ENCODE measurements at places on chromosomes 1 and 21.

- no peak for DNase-seq
These were observed 136.0 kb upstream of the KLHDC7A start for GRCh38 chr1:18344755-18345154.

GRCh38 chr21:45836268-45836655, 145.3 kb upstream of the COL6A1 start:
- no peak for DNase-seq

GRCh38 chr1:51019811-51020210, 49.8 kb downstream of the CDKN2C start:
- DNase-seq: no peak

- no peak for DNase-seq
These were observed 54.4 kb upstream of the TINAGL1 start for GRCh38 chr1:31521761-31522555.

DNA sequence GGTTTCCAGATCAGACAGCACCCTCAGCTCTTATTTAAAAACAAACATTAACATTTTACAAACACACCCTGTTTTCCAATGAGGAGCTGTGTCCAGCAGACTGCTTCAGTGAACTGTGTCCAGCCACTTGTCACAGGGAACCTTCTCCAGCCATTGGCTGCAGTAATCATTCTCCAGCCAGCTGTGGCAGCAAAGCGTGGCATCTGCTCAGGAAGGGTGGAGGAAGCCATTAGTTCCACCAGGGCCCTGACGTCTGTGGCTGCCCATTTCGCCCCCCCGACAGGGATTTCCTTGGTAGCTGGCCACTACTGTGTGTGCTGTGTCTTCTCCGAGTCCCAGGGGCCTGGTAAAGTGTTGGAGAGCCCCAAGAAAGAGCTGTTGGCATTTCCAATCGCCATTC, 62.9 kb upstream of the SELENON start:
- DNase-seq: no peak

- no peak for DNase-seq
These were observed 6.7 kb upstream of the TNFRSF8 start for GRCh38 chr1:12056331-12056841.

GRCh38 chr21:33550772-33551660, 8.2 kb downstream of the SON start:
- DNase-seq: no peak

DNA sequence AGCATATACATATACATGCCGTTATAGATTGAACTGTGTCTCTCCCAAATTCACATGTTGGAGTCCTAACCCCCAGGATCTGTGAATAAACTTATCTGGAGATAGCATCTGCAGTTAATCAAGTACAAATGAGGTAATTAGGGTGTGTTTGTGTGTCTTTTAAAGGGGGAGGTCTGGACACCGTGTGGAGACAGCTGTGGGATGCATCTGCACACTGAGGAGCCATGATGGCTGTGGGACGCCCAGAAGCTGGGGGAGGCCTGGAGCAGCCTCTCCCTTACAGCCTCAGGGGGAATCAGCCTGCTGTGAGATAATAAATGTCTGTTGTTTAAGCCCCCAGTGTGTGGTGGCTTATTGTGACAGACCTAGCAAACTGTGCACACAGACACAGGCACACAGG, 51.8 kb upstream of the COL18A1 start:
- no peak for DNase-seq

DNA sequence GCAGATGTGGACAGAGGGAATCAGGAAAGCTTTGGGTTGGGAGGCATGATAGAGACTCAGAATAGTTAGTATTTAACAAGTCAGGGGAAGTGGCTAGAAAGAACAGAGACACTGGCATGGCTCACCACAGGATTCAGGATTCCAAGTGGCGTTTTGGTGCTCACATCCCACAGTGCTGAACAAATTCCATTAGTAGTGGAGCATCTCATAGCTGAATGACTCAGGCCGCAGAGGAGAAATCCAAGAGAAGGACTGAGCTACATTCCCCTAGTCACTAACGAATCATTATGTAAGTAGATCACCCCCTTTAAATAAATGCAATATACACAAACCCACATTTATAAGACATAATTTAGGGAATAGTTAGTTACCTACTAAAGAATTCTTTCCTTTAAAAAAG, 5.0 kb upstream of the KCNJ9 start:
- no peak for DNase-seq

- DNase-seq: no peak
These were observed 143.4 kb upstream of the DSCAM start for GRCh38 chr21:40990366-40990765.

DNA sequence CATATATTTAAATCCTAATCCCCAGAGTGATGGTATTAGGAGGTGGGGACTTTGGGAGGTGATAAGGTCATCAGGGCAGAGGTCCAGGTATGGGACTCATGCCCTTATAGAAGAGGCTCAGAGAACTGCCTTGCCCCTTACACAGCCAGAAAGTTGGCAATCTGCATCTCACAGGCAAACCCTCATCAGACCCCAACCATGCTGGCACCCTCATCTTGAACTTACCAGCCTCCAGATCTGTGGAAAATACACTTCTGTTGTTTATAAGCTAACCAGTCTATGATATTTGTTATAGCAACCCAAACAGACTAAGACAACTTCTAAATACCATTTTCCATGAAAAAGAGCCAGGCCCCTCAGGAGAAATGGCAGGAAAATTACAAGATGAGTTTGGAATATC, 69.3 kb upstream of the PRDX6 start:
- DNase-seq: no peak

DNA sequence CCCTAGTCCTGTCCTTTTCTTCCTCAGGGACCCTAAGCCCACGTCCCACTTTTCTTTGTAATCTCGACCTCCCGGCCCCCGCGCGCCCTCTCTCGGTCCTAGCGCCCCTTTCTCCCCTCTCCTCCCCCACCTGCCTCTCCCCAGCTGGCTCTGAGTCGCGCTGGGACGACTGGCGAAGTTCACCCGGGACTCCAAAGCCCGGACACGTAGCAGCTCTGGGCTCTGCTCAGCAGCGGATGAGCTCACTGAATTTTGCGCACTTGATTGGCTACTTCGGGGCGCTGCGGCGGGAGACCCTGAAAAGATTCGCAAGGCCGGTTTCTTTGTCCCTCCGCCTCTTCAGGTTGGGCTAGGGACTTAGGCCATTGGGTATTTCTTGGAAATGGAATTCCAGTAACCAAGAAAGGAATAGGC, 16.3 kb upstream of the ACKR1 start:
- no peak for DNase-seq

DNA sequence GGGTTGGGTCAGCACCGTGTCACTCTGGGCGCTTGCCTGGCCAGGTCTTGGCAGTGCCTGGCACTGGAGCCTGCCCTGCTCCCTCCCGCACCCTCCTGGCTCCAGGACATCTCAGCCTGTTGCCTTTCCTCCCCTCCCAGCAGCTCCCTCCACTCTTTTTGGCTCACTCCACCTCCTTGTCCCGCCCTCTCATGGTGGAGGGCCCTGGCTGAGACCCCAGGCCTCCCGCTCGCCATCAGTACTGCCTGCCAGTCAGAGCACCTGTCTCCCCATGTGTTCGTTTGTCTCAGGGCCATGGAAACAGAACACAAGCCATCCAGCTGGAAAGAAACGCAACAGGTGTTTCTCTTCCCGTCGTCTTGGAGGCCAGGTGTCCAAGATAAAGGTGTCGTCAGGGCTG, 61.0 kb downstream of the B3GALT5 start:
- DNase-seq: no peak

DNA sequence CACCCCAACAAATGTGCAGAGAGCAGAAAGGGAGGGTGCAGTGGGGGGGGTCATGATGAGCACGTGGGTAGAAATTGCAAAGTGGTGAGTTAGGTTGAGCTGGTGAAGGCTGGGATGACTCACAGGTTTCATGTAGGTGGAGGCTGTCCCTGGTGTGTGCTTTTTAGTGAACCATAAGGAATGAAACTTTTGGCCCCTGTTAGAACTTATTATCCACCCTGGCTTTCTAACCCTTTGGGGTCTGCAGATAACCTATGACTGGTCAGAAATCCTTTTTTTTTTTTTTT, 46.9 kb downstream of the DOP1B start:
- DNase-seq: no peak
